ENCODE measurements at places on chromosomes 7 and 10.

- no peak for DNase-seq
Measured at GRCh38 chr10:86215046-86215445, 151.5 kb downstream of the GRID1 start.

DNA sequence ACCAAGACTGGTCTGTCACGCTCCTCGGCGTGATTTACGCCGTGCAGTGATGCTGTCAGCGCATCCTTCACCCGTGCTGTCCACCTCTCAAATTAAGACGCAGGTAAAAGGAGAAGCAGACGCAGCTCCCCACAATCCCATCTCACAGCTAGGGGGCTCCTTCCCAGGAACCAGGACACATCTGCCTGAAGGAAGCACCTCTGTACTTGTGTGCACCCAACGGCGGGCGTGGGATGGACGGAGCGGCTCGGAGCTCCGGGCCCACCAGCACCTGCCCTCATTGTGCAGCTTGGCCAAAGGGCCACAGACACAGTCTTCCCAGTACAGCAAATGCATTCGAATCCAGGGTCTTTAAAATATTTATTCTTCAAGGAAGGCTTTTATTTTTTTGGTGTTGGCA, 55.3 kb downstream of the STK32C start:
- DNase-seq: no peak

DNA sequence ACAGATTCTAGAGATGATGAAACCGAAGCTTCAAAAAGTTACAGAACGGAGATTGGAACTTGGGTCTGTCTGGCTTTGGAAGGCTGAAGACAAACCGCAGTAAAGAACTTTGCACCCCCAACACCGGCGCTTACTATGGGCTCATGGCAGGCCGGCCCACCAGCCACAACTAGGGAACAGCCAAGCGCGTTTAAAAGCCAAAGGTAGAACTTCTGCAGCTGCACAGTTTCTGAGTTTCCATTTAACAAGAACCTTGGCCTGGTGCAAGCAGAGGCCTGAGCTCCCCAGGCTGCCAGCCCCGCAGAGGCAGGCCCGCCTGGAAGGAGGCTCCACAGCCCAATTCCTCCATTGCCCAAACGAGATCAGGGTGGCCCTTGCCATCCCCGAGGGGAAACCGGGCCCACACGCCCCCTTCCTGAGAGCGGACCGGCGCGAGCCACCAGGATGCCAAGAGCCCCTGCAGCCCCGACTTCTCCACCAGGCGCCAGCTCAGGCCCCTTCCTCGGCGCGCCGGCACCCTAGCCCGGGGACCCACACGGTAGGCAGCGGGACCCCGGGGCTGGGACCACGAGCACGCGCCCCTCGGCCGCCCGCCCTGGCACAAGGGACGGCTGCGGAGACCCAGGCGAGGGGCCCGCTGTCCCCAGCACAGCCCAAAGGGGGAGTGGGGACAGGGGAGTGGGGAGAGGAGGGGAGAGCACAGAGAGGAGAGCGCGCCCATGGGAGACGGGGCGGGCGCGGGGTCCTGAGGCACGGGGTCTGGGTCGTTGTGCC, 566 bp downstream of the MAD1L1 start:
- DNase-seq: no peak

GRCh38 chr7:15950299-15950698, 263.8 kb upstream of the MEOX2 start:
- no peak for DNase-seq

- no peak for DNase-seq
Measured at GRCh38 chr10:77101341-77101740, 536.3 kb downstream of the KCNMA1 start.

DNA sequence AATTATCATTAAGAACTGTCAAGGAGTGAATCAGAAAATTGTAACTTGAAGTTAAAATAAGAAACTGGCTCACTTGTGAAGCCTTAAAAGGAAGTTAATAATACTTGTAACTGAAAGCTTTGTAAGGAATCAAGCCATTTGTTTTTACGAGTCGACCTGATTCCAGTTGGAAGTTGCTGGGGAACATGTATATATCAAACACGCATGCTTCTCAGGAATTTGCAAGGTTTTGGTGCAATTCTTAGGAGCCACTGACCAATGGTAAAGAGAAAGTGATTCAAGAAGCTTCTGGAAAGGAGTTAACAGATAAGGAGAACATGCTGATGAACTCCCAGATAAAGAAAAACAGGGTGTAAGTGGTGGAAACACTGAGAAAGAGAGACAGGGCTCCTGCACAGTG, 56.4 kb downstream of the ETV1 start:
- no peak for DNase-seq

- no peak for DNase-seq
Measured at GRCh38 chr10:120490288-120490687, 33.3 kb downstream of the PLPP4 start.

GRCh38 chr7:151146761-151147160, 20.7 kb downstream of the GBX1 start:
- DNase-seq: no peak

DNA sequence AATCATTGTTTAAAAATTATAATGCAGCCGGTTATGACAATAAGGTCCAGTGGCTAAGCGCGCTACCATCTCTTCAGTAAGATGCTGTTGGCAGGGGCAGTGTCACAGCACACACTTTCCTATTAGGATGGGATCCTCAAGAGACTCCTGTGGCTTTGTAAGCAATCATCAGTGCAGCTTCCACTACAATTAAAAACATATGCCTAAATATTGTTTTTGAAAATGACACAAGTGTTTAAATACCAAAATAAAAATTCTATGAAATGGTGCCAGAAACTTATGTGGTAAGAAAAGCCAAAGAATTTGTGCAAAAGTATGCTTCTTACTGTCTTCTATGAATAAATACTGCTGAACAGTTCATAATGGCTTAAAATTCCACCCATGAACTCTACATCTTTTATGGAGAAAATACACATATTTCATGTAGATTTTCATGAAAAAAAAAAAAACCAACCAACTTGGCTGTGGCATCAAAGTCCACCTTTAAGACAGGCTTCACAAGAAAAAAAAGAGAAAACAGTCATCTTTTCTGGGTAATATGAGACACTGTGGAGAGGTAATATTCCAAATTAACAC, 132.8 kb downstream of the SEMA3C start:
- DNase-seq: no peak

DNA sequence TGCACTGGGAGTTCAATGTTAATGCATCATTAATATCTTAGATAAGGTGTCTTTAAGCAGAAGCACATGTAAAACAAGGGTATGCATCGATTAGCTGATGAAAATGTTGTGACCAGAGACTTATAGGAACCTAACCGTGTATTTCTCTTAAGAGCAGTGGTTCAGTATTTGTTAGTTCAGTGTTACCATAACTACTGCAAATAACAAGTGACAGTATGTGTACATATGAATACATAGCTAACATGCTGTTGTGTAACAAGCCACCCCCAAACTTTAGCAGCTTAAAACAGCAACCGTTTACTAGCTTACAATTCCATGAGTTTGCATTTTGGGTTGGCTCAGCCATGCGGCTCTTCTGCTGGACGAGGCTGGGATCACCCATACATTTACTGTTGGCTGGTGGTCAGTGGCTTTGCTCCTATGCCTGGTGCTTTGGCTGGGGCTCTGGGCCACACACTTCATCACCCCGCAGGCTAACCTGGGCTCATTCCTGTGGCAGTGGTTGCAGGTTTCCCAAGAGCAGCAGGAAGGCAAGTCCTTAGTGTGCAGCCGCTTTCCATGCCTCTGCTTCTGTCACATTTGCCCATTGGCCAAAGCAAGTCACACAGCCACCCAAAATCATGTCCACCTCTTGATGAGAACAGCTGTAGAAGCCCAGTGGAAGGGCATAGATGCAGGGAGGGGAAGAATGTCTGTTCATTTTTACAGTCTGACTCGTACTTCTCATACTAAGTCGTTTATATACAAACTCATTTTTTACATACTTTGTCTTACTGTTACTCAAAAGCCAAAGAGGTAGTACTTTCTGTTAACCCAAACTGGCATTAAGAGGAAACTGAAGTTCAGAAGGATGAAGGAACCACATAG, 103.3 kb upstream of the GATA3 start:
- DNase-seq: no peak

DNA sequence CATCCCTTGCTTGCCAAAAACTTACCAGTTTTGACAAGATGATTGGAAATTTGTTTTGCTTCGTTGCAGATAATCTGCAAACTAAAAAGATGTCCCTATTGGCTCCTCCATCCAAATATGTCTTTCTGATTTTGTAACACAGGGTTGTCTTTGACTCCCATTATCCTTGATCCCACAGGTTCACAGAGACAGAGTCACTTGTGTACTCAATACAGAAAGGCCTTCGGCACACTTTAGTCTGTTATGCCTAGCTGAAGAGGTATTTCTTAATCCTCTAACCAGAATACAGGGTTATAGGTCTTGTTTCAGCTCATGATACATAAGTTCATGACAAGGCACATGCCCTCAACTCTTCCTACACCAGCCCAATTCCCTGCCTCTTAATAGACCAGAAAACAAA, 10.7 kb upstream of the CNNM1 start:
- no peak for DNase-seq

DNA sequence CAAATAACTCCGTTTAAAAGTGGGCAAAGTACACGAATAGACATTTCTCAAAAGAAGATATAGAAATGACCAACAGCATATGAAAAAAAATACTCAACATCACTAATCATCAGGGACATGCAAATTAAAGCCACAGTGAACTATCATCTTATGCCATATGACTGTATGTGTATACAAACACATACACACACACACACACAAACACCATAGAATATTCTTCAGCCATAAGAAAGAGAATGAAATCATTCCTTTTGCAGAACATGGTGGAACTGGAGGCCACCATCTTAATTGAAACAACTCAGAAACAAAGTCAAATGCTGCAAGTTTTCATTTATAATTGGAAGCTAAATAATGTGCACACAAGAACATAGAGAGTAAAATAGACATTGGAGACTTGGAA, 1019.4 kb downstream of the KCNMA1 start:
- no peak for DNase-seq

GRCh38 chr7:39356172-39356925, 209.9 kb upstream of the YAE1 start:
- DNase-seq: no peak

GRCh38 chr10:124242791-124243190, 149.4 kb upstream of the CHST15 start:
- DNase-seq: no peak

GRCh38 chr10:92407305-92408016, 116.5 kb downstream of the MARCHF5 start:
- no peak for DNase-seq

- DNase-seq: no peak
Measured at GRCh38 chr10:93904901-93905300, 11.1 kb downstream of the SLC35G1 start.

- peak; percentile 37 for DNase-seq
Measured at GRCh38 chr7:101094791-101095375, 9.6 kb downstream of the TRIM56 start.

DNA sequence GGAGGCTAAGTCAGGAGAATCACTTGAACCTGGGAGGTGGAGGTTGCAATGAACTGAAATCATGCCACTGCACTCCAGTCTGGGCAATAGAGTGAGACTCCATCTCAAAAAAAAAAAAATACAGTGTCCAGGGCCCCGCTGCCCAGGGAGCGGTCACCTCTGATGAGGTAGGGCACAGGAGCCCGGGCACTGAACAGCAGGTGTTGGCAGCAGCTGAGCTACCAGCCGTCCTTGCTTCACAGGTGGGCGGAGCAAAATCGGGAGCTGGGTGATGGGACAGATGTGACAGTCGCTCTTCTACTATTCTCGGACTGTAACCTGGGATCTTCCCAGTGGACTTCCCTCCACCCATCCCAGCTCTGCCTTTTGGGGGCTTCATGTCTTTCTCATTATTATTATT, 49.4 kb downstream of the GTF2IRD1 start:
- DNase-seq: no peak

GRCh38 chr7:29574659-29575058, 11.0 kb downstream of the PRR15 start:
- no peak for DNase-seq

GRCh38 chr10:14761372-14761771, 13.3 kb downstream of the FAM107B start:
- DNase-seq: no peak

GRCh38 chr10:18350340-18350739, 210.1 kb downstream of the CACNB2 start:
- DNase-seq: no peak

DNA sequence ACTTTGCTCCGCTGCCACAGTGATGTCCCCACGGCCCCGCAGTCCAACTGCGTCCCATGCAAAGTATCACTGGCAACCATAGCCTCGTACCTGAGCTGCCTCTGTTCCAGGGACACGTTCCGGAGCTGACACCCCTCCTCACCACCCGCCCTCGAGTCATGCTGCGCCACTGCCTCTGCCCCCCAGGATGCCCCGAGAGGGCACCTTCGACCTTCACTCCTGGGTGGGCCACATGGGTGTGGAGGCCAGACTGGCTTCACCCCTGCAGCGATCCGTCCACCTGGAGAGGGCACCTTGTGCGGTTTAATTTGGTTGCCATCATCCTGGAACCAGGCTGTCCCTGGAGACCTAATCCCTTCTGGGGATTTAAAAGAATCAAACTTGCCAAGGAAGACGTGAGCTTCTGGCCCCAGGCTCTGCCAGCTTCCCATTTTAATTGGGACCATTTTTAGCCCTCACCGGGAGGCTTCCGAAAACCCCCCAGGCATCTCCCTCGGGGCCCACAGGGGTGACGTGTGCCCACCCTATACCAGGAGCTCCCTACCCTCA, 19.2 kb upstream of the TNRC18 start:
- DNase-seq: no peak

- DNase-seq: no peak
Measured at GRCh38 chr7:137755846-137756651, 90.7 kb downstream of the DGKI start.
